ENCODE measurements at places on chromosomes 1 and 21.

- DNase-seq = peak; percentile 67
These were observed 4.8 kb downstream of the ATP1A1 start for GRCh38 chr1:116377541-116378529.

GRCh38 chr1:223543560-223543959 is 121.9 kb downstream of the CAPN8 start:
- DNase-seq = no peak

- DNase-seq = no peak
These were observed 187.4 kb downstream of the DISC1 start for GRCh38 chr1:231814021-231814420.

DNA sequence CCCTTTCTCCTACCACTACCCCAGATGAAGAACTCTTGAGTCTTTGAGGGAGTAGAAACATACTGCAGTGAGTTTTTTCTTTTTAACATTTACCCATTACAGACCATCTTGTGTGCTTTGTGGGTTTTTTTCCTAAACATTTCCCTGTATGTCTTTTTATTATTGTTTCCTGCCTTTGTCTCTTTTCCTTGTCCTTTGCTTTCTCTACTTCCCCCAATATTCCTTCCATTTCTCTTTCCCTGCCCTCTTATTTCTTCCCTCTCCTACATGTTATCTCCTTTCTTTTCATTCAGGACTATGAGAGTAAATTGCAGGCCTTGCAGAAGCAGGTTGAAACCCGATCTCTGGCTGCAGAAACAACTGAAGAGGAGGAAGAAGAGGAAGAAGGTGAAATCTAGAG is 79.1 kb upstream of the PGD start:
- DNase-seq = no peak

GRCh38 chr1:155013632-155014031 is 11.0 kb downstream of the ZBTB7B start:
- no peak for DNase-seq

- no peak for DNase-seq
These were observed 115.0 kb upstream of the GALNT2 start for GRCh38 chr1:229951856-229952534.

GRCh38 chr1:228029281-228029680 is 22.5 kb downstream of the WNT3A start:
- peak; percentile 27 for DNase-seq

DNA sequence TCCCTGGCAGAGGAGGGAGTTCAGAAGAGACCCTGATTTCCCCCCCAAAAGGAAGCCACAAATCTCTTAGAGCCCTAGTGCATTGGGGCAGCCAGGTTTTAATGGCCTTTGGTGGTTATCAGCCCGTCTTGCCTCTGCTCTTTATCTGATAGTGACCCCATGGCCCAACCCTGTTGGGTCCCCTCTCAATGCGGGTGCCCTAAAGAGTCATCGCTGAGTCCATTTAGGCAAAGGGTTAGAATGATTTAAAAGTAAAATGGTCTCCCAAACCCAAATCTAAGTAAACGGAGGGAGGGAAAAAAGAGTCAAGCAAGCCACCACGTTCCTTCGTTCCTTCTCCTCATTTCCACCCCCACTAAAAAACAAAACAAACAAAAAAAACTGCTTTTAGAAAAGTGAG is 164.0 kb downstream of the RUNX1 start:
- DNase-seq = no peak

DNA sequence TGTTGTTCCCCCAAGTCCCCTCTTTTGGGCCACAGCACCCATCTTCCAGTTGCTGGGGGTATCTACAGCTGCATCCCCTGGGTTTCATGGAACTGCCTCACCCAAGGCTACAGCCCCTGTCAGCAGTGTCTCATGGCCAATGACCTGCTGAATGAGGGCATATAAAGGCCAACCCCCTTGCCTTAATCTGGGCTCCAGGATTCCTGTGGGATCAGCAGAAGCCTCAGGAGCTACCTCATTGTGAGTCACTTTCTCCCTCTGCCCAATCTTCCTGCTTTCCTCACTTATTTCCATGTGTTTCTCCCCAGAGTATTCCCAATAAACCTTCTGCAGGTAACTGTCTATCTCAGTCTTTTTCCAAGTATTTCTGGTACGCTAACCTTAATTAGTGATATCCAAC is 37.3 kb upstream of the SYT14 start:
- DNase-seq = no peak

- DNase-seq = no peak
These were observed 73.8 kb upstream of the VAV3 start for GRCh38 chr1:108038653-108039236.

GRCh38 chr1:82225421-82226185 is 424.9 kb downstream of the ADGRL2 start:
- no peak for DNase-seq

DNA sequence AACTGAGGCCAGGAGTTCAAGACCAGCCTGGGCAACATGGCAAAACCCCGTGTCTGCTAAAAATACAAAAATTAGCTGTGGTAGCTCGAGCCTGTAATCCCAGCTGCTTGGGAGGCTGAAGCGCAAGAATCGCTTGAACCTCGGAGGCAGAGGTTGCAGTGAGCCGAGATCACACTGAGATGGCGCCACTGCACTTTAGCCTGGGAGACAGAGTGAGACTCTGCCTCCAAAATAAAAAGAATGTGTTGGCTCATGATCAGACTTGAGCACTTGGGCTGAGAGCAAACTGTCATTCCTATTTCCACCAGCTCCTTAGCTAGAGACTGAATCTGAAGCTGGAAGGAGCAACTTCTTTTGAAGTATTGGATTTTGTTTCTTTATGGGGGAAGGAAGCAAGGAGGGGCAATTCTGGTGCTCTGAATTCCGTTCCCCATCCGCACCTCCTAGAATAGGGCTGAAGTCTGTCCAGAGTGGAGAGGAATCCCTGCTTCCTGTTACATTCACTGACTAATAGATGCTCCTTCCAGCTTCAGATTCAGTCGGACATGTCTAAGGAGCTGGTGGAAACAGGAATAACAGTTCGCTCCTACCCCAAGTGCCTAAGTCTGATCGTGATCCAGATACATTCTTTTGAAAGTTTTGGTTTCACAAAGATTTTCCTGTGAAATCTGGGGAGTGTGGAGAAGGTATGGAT is 3.8 kb downstream of the ZNF672 start:
- DNase-seq = peak; percentile 55

DNA sequence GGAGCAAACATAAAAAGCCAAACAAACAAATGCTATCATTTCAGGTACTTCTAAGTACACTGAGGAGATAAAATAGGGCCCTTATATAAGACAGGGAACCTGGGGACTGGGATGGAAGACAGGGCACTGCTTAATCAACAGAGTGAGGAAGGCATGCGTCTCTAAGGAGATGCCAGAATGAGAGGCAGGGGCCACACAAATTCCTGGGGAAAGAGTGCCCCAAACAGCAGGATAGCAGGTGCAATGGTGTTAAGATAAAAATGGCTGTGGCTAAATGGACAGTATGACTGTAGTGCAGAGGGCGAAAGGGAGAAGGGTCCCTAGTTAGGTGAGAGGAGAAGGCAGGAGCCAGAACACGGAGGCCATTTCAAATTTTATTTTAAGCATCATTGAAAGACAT is 113.9 kb downstream of the ZBTB18 start:
- no peak for DNase-seq

GRCh38 chr1:159066108-159066507 is 10.5 kb downstream of the AIM2 start:
- no peak for DNase-seq

DNA sequence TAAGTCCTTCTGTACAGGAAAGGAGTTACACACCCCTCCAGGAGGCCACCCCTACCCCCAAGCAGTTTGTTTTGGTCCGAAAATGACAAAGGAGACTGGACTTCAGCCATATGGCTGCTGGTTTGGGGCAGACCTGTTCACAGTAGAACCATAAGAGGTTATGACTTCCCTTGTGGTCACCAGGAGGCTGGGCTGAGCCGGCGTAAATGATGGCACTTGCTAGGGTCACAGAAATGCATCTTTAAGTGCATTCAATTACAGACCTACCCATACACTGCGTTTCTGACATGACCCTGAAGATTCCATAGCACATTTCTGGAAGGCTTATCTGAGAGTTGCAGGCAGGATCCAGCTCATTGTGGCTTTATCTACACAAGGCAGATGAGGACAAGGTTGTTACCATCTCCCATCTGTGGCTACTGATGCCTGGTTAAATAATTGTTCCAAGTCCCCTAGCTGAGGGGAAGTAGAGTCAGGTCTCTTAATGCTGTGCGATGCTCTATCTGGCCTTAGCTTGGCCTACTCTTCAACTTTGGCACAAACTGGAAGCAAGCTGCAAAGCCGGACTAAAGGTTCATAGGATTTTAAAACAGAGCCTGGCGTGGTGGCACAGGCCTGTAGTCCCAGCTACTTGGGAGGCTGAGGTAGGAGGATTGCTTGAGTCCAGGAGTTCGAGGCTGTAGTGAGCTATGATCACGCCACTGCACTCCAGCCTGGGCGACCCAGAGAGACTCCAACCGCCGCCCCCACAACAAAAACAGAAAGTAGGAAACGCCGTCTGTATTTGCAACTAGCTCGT is 1.7 kb upstream of the TRIM67 start:
- DNase-seq = no peak

GRCh38 chr1:238653693-238654321 is 732.6 kb upstream of the CHRM3 start:
- DNase-seq = no peak

DNA sequence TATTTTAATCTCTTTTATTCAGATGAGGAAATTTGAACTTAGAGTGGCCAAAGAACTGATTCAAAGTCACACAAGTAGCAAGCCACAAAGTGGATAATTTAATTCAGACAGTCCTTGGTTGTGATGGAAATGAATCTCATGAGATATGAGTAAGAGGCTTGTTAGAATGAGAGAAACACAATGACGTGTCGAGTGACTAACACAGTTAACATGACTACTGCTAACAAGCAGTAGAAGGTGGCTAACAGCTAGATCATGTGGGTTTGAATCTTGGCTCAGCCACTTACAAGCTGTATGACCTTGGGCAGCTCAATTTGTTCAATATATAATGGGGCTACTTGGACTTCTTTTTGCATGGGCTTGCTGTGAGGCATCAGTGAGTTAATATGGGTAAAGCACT is 104.5 kb upstream of the LMO4 start:
- no peak for DNase-seq

- no peak for DNase-seq
These were observed 121.8 kb upstream of the WNT4 start for GRCh38 chr1:22264464-22265341.

DNA sequence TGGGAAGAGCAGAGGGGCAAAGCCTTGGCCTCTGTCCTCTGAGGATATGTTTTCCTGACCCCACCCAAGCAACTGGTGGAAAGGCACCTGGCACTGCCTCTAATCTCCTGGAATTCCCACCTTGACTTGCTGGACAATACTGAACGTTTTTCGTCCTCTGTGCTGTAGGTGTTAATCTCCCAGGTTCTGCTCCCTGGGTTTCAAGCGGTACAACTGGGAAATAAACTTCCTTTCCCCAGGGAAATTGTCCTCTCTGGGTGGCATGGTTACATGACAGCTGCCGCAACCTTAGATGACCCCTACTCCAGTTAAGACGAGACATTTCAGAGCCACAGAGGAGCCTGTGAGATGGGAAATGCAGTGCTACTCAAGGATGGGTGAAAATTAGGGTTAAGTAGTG is 57.3 kb upstream of the BCAR3 start:
- DNase-seq = no peak

- DNase-seq = no peak
These were observed 595.9 kb downstream of the AJAP1 start for GRCh38 chr1:5250336-5250735.

GRCh38 chr1:205600085-205600484 is 31.7 kb downstream of the ELK4 start:
- DNase-seq = no peak

DNA sequence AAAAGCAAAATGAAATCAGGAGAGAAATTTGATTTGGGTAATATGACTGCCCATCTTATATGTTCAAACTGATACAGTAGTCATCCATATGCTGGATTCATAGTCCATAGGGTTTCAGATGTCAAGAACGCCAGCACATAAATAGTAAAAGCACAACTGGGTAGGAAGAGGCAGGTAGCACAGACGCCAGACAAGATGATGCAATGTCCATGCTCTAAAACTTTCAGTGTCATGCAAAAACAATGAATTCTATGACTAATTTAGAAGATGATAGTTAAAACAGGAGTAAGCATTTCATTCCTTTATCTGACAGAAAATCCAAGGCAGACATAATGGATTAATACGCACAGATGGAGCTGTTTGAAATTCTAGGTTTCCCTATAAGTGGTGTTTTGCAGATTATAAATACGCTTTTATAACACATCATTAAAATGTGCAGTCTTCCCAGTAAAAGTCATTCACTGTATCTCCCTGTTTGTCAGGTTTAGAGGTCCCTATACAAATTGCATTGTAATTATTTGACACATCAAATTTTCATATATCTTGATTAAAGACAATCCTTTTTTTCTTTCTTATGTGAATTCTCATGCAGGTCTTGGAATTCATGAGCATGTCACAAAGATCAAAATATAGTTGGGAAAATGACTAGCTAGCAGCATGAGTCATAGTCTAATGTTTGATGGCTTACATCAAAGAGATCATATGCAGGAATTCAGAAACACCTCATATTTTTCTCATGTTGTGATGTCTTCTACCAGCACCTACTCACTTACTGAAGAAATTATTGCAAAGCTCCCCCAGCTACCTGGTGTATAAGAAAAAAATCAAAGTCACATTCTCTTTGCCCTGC is 139.9 kb downstream of the DSCAM start:
- DNase-seq = no peak

GRCh38 chr1:109932679-109933078 is 22.0 kb downstream of the CSF1 start:
- DNase-seq = no peak

GRCh38 chr1:27342391-27342777 is 562 bp downstream of the SYTL1 start:
- no peak for DNase-seq

GRCh38 chr1:202084791-202085681 is 37.7 kb upstream of the GPR37L1 start:
- no peak for DNase-seq

DNA sequence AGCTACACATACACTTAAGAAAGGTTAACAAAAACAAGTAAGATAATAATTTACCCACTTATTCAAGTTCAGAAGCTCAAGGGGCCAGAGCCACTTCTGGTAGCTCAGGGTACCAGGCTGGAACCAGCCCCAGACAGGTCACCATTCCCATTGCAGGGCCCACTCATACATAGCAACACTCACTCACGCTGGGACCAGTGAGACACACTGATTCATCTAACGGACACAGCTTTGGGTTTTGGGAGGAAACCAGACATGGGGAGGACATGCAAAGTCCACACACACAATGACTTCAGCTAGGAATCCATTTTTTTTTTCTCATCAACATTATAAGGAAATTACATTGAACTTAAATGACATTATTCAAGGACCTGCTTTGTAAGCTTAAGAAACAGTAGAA is 169.1 kb downstream of the ZC3H11B start:
- no peak for DNase-seq

GRCh38 chr1:24139841-24140425 is 3.0 kb downstream of the IL22RA1 start:
- no peak for DNase-seq

DNA sequence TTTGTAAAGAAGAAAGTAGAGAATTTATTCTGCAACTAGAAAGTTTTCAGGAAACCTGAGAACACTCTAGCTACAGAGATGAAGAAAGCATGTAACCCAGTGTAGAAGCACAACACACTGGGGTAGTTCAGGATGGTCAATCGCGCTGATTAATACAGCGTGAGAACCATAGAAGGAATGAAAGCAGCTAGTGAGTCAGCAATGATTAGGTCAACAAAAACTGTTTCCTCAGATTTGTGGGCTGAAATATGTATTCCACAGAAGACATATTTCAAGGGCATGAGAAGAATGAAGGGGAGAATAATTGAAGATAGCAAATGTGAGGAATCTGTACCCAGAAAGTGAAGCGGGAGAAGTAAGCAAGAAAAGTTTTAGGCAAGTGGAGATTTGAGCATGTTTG is 97.8 kb upstream of the ADGRL2 start:
- DNase-seq = no peak

All from sciatic nerve (tissue), 2 donors.